ENCODE measurements at places on chromosomes 7 and 10.

- DNase-seq = no peak
Measured at GRCh38 chr7:124752310-124752709, 13.3 kb downstream of the GPR37 start.

DNA sequence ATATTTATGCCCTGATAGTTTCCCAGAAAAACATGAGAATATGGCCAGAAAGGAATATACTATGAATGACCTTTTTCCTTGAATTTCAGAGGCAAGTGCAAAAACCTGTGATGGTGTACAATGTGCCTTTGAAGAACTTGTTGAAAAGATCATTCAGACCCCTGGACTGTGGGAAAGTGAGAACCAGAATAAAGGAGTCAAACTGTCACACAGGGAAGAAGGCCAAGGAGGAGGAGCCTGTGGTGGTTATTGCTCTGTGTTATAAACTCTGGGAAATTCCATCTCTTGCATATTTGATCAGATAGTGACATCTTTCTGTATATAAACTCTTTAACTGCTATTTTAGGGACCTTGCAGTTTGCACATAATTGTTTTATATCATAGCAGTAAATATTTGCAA lies 33.7 kb downstream of the RAB18 start:
- DNase-seq = no peak

DNA sequence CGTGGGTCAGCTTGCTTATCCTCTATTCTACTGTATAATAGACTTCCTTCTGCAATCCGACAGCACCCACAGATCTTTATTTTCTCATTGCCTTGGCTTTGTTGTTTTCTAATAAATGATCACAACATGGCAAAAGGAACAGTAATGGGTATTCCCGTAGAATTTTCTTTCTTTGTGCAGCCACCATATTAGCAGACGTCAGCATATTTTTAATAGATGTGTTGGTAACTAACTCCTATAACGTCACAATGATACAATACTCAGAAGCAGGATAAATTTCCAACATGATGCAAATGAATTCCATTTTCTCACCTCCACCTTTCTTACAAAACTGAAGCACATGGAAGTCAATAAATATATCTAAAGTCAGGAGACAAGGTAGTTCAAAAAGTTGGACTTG lies 617.6 kb downstream of the MAGI2 start:
- DNase-seq = no peak

GRCh38 chr7:138542183-138542582 lies 82.1 kb downstream of the TRIM24 start:
- no peak for DNase-seq

DNA sequence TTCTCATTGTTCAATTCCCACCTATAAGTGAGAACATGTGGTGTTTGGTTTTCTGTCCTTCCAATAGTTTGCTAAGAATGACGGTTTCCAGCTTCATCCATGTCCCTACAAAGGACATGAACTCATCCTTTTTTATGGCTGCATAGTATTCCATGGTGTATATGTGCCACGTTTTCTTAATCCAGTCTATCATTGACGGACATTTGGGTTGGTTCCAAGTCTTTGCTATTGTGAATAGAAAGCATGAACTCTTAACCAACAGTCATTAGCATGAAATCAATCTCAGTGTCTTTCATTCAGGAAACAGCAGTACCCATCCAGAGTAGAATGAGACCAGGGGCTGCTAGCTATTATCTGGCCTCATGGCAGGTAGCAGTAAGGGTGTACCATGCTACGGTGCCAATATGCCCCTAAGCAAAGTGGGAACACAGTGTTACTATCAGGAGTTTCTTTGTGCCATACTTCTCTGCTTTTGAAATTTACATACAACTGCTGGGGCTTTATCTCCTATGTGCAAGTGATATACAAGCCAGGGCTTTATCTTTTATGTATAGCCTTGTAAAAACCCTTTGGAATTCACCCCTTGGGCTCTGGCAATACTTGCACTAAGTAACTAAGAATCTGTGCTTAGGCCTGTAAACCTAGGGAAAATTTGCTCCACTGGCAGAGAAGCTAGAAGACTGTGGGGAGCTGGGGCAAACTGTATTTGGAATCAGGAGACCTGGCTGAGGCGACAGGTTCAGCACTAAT lies 5.4 kb downstream of the PON2 start:
- no peak for DNase-seq

DNA sequence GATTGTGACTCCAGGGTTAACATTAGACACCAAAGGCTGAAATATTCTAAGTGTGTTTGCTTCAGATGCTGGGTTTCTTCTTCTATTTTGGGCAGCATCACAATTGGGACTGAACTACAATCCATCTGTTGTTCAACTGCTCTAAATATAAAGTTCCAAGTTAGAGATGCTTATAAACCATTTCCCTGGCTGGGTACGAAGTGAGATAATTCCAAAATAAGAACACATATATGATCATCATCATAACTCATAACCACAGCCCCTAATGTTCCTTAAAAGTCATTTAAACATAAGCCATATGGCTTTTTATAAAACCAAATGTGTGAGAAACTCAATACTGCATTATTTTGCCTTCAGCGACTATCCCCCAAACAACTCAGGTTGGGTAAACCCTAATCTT lies 28.8 kb downstream of the DNA2 start:
- DNase-seq = no peak

DNA sequence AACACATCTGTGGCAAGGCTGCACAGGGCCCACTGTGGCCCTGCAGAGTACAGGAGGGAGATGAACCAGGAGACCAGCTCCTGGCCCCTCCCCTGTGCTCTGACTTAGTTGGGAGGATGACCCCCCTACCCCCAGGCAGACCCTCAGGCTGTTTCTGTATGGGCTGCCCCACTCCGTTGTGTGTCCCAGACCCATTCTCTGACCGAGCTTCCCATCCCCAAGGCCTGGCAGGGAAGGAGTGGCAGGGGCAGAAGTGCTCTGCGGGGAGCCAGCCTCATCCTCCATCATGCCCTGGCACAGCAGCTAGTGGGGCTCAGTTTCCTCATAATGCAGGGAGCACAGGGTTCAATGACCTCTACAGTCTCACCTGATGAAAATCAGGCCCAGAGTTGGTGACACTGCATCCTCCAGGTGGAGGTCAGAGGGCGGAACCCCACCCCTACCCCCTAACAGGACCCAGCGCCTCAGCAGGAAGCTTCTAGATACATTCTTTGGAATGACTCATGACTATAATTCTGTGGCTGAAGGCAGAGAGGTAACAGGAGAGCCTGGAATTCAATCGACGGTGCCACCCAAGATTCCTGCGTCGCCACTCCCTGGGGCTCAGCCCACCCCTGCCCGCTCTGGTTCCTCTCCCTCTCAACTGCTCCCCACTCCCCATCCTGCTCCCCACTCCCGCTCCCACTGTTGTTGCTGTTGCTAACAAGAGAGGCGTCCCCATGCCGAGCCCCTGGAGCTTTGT lies 18.2 kb downstream of the PODXL start:
- DNase-seq = no peak

GRCh38 chr7:141190495-141190894 lies 116.6 kb downstream of the TMEM178B start:
- DNase-seq = no peak

DNA sequence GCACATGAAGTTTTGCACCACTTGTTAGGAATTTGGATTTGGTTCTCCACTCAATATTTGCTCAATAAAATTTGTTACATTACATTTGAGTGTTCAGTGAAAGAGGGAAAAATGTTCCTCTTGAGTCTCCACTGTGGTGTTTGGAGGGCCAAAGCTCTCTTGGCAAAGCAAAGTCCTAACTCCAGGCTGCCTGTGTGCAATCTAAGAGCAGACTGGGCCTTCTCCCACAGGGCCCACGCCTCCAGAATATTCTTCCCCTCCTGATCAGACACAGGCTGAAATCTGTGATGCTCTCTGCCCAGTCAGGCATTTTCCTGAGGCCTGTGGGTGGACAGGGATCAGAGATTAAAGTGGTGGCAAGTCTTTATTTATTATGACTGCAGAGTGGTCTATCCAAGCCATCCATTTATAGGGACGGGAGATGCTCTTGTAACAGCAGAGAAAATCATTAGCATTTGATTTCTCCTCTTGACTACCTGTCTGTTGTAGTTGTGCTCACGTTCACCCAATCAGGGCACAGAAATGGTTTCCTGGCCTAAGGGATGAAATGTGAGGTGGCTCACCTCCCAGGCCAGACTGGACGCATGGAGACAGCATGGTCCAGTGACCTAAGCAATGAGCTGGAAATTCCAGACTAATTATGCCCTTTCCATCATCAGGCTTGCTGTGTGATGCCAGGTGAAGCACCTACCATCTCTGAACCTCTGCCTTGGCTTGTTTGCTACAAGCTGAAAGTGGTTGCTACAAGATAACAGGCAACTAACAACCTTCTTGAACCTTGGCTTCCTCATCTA lies 147.1 kb upstream of the NRBF2 start:
- DNase-seq = no peak

DNA sequence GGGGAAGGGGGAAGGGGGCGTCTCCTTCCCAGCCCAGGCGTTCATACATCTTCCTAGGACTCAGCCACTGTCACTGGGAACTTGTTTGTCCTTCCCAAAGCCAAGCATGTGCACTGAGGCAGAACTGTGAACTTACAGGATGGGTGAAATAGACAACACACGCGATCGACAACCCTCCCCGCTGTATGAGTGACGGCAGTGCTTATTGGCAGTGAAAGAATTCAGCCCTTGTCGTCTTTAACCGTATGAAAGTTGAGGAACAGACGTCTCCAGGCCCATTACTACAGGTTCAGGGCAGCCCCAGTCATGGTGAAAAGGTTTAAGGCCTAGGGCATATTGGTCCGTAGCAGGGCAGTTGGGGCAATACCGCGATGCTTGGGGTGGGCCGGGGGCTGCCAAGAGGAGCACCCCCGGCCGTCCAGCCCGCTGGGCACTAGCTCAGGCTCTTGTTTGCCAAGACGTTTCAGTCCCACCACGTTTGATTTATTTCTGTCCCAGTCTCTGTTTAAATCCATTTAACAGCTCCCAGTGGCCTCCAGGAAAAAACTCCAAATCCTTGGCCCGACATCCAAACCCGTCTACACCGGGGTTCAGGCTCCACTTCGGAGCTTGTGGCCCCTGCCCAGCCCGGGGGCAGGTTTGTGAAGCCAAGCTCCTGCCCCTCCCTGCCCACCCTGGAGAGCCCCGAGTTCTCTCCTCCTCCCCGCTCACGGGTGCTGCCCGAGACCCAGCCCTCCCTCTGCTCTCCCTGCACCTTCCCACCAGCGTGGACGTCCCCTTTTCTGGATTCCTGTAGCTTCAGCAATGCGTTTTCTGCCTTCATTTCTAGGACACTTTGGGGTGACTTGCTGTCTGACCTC lies 159.8 kb downstream of the DNAJB6 start:
- DNase-seq = no peak
